ENCODE measurements at places on chromosomes 1 and 21.
A peak's percentile ranks its signal among the peaks of the same experiment; 100 is the strongest.

DNA sequence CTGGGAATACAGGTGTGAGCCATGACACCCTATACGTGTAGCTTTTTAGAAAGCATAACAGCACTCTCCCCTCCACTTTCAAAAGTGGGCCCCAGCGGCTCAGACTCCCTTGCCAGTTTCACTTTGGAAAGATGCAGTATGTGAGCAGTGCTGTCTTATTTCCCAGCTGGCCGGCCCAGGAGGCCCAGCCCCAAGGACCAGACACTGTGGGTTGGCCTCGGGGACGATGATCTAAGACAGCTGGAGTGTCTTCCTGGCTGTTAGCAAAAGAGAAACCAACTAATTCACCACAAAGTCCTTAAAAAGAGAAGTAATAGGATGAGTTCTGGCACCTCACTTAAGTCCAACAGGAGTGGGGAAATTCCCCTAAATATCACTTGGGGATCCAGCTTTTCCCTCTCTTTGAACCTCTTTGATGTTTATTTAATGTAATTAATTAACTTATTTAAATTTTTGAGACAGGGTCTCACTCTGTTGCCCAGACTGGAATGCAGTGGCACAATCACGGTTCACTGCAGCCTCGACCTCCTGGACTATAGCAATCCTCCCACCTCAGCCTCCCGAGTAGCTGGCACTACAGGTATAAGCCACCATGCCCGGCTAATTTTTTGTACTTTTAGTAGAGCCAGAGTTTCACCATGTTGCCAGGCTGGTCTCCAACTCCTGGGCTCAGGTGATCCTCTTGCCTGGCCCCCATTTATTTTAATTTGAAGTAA, 17.6 kb upstream of the CLIC4 start:
- no peak for DNase-seq

DNA sequence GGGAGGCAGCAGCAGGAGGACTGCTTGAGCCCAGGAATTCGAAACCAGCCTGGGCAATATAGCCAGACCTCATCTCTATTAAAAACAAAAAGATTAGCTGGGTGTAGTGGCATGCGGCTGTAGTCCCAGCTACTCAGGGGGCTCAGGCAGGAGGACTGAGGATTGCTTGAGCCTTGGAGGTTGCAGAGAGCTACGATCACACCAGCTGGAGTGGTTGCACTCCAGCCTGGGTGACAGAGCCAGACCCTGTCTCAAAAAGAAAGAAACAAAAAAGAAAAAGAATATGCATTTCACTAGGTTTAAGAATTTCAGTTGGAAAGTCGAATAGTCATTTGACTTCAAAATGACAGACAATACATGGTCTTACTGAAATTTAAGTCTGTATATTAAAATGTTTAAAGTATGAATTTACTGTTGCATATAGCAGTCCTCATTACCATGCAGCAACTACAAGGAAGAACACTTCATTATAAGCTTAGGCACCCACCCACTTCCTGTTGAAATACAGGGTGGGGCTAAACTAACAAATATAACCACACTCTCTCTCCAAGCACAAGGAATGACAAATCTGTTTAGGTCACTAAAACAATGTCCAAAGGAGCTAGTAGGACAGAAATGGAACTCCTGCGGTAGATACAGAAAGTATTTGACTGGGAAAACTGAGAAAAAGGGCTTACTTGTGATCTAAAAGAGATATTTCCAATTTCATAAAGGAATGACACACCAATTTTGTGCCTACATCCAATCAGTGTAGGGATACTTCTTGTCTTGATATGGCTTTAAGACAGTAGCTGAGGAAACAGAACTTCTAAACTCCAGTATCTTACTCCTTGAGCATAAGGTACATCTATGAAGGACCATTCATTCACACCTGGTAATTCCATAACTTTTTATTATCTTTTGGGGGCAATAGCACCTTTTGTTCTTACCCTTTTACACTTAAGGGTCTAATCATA, 44.1 kb downstream of the GPR3 start:
- DNase-seq, result no peak

DNA sequence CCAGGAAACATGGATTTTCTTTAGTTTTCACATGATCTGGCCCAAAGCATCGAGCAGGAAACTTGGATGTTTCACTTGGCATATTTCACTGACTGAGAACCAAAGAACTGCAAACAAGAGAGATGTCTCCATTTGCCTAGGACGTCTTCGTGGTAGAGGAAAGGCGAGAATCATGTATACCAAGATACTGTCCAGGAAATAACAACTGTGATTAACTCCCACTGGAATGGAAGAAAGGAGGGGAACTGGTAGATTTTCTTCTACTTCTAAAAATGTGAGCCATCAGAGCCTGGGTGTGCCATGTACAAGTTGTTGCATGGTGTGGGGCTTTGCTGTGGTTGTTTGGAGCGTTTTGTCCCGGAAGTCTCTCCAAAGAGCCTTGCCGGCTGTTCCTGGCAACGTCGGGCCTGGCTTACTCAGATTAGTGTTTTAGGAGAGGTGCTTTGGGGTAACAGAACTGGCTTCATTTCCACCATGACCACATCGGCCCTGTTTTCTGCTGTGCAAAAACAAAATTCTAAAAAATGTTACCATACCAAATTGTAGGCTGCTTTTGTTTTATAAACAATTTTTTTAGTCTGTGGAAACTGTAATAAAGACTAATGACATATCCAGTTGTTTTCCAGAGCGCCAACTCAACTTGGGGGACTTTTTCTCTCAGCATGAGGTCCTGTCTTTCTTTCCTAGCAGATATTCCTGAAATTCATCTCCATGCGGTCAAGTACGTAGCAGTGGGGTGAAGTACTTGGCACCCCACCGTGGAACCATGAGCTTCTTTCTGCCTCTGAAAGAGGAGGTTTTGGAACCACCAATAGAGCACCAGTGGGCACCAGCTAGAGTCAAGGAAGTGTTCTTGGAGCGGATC, 118.3 kb downstream of the TM2D1 start:
- no peak for DNase-seq

- no peak for DNase-seq
Observed at GRCh38 chr1:106289265-106289928, 767.1 kb upstream of the PRMT6 start.

- DNase-seq, result no peak
Observed at GRCh38 chr1:75338616-75339483, 204.7 kb downstream of the LHX8 start.

GRCh38 chr1:2133879-2134215, 60.7 kb downstream of the FAAP20 start:
- DNase-seq, result no peak

DNA sequence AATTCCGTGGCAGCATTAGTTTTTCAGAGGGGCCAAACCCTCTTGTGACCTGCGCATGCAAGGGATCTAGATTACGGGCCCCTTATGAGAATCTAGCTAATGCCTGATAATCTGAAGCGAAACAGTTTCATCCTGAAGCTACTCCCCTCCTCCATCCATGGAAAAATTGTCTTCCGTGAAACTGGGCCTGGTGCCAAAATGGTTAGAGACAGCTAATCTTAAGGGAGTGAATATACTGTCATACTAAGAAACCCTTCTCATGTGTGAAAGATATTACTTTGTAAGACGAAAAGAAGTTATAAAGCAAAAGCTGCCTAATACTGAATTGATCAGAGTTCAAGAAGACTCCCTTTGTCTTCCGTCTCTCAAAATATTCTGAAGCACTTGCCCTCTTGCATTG, 166.3 kb downstream of the DUSP10 start:
- DNase-seq, result no peak

DNA sequence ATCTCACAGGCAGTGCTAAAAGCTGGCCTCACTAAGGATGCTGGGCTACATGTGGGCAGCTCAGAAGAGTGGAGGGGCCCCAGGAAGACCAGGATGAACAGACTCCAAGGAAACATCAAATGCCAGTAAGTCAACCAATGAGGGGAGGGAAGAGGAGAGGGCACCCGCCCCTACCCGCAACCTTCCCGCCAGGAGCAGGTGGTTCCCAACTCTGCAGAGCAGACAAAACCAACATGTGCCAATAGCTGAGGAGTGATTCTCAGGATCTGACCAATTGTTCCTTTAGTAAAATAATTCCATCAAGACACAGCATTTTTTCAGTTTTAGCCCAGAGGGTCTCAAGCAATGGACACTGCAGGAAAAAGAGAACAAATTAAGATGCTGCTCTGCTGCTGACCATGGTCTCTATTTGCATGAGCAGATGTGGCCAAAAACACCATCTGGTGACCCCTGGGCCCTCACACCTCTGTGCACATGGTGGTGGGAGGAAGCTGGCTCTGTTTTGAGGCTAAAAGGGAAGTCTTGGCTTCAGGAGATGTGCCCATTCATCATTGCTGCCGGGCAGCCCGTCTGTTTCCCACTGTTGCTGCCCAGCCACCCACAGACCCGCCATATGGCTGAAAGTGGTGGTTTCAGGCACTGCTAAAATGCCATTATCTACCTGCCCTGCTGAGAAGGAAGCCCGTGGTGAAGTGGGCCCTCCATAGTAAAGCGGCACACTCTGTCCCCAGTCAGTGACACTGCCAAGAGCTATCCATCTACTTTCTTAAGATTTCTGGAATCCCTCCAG, 231.8 kb downstream of the KCNH1 start:
- no peak for DNase-seq

GRCh38 chr21:33981391-33982101, 65.9 kb upstream of the ATP5PO start:
- no peak for DNase-seq

DNA sequence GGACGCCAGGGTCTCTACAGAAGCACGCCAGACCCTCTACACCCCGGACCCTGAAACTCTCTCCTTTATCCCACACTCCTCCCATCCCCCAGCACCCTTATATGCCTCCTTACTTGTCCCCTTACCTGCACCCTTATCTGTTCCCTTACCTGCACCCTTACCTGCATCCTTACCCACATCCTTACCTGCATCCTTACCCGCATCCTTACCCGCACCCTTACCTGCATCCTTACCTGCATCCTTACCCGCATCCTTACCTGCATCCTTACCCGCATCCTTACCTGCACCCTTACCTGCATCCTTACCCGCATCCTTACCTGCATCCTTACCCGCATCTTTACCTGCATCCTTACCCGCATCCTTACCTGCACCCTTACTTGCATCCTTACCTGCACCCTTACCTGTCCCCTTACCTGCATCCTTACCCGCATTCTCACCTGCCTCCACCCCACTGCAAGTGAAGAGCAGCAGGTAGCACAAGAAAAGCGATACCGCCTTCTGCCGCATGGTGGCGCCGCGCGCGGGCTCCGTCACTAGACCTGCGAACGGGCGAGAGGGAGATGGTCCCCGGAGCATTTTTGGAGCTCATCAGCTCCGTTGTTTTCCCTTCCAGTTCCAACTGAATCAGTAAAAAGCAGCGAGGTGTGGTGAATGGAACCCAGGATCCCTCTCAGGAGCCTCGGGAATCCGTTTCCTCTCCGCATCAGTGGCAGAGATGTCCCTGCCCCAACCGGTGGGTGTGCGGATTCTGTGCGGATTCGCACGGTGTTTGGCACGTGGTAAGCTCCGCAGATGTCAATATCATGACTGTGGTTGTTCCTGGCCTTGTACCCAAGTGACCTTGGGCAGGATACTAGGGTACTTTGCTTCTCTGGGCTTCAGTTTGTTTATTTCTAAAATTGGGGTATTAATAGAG, 2.9 kb downstream of the IFI6 start:
- DNase-seq, result peak; percentile 71

DNA sequence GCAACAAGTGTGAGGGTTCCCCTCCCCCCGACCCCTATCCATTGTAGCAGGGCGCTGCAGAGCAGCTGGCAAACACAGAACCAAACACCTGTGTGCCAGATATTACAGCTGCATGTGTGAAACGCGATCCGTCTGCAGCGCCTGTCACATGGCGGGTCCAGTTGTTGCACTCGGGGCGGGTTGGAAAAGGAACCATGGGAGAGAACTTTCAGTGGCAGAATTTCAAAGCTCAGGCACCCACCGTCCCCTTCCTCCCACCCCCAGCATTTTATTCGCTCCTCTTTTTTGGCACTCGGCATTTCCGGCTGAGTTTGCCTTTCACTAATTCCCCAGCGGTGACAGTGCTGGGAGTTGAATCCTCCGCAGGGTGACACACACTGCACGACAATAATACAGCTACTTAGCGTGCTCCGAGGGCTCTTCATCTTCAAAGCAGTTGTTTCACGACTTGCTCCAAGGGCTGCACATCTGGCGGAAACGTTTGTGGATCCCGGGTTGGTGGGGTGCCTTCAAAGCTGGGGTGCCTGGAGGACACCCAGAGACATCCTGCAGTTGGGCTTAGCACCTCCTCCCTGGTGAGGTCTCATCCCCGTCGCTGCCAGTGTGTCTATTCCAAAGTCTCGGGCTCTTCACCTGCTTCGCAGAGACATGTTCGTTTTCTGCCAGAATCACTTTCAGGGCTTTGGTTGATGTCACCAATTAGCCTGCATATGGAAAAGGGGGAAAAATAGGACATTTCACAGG, 180.7 kb downstream of the ZBTB18 start:
- DNase-seq, result no peak

- no peak for DNase-seq
Observed at GRCh38 chr1:66383168-66383567, 150.8 kb upstream of the SGIP1 start.

GRCh38 chr1:188668083-188668482, 1809.6 kb downstream of the BRINP3 start:
- DNase-seq, result no peak

GRCh38 chr1:230768903-230769570, 21.8 kb downstream of the CAPN9 start:
- no peak for DNase-seq

DNA sequence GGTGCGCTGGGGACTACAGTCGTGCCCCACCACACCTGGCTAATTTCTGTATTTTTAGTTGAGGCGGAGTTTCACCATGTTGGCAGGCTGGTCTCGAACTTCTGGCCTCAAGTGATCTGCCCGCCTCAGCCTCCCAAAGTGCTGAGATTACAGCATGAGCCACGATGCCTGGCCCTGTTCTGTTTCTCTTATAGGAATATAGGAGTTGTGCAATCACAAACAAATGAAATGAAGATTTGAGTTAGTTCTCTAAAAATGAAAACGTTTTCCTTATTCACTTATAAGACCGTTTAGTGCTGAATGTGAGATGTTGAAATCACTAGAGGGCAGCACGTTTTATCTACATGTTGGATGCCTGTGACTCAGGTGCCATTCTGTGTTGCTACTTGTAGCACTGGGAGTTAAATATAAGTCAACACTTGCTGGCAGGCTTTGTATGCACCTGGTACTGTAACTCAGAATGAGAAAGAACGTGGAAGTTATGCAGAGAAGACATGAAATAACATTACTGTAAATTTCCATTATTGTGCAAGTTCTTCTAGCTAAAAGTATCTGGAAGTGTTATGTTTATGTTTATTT, 45.8 kb downstream of the MIGA1 start:
- DNase-seq, result no peak

DNA sequence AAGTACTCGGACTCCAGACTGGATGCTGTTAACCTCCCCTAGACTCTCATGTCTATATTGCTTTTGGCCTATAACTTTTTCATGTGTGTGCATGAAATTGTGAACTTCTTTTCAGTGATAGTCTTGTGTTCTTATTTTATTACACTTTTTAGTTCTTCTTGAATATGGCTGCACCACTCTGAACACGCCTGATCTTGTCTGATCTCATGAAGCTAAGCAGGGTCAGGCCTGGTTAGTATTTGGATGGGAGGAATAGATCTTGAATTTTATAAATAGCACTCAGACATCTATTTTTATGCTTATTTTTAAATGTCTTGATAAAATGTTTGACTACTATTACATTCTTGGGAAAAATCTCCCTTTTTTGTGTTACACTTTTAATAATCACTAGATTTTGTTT, 22.4 kb downstream of the TCP10L start:
- DNase-seq, result no peak
